Hematopoietic multipotent progenitor cell treated with erythropoietin and hydrocortisone succinate and interleukin-3 and kit ligand, for 17 days (in vitro differentiated cells): ENCODE measurements at places on chromosomes 1 and 21.

GRCh38 chr1:46643368-46643775 lies 24.8 kb downstream of the ATPAF1 start:
- no peak for DNase-seq

DNA sequence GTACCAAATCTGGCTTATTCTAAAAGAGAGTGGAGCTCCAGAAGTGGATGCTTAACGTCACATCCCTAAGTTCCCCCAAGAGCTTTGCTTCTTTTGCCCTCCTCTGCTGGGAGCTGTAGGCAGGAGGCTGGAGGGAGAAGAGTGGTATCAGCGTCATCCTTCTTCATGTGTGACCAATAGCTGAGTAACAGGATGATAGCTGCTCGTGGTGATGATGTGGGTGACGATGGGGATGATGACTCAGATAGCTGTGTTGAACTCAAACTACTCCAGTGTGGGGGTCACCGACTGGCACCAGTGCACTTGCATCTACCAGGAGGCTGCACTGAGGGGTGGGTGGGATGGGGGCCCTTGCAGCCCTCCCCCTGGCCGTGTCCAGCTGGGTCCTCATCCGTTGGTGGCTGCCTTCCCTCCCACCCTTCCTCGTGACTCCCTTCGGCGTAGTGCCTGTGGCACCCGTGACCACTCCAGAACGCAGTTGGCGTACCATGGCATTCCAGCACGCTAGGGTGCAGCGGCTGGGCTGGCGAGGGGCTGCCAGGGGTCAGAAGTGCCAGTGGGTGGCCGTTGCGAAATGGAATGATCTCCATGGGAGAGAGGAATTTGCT lies 1.1 kb downstream of the IGFN1 start:
- no peak for DNase-seq

- peak; percentile 39 for DNase-seq
Observed at GRCh38 chr1:20165522-20165951, 20.4 kb upstream of the UBXN10 start.

DNA sequence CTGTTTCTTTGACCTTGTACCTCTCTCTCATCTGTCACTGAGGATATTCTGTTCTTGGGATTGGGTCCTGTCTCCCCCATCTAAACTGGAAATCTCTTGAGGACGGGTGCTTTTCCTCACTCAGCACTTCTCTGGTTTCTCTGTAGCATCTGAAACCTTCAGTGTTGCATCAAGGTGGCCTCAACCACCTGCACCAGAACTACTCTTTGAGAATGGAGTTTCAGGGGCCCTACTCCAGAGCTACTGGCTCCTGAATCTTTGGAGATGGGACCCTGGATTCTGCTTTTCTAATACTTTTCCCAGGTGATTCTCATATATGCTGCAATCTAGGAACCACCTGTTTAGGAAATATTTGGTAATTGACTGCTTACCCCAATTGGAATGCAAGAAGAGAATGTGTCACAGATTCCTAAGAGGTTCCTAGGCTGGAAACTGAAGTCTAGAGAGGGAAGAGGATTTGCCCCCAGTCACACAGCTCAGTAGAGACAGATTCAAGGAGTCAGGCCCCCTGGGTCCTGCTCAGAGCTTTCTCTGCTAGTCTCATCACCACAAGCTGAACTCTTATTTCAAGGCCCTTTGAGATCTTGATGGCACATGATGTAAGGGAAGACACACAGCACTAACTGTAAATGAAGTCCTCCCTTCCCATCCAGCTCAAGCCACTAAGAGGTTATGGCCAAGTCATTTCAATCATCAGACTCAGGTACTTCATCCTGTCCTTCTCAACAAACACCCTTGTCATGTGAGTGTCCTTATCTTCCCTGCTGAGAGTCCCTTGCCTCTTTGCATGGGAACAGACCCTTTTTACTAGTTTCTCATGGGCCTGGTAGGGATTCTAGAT lies 48.7 kb downstream of the EIF2D start:
- no peak for DNase-seq

GRCh38 chr1:119318466-119319309 lies 49.9 kb upstream of the HAO2 start:
- no peak for DNase-seq

- no peak for DNase-seq
Observed at GRCh38 chr1:79982211-79982610, 975.7 kb upstream of the ADGRL4 start.
